ENCODE measurements at places on chromosomes 16 and 17.
A peak's percentile ranks its signal among the peaks of the same experiment; 100 is the strongest.

GRCh38 chr16:6645768-6646568 lies 686.7 kb upstream of the RBFOX1 start:
- DNase-seq = no peak

GRCh38 chr17:69669441-69670178 lies 255.1 kb downstream of the MAP2K6 start:
- DNase-seq = no peak

DNA sequence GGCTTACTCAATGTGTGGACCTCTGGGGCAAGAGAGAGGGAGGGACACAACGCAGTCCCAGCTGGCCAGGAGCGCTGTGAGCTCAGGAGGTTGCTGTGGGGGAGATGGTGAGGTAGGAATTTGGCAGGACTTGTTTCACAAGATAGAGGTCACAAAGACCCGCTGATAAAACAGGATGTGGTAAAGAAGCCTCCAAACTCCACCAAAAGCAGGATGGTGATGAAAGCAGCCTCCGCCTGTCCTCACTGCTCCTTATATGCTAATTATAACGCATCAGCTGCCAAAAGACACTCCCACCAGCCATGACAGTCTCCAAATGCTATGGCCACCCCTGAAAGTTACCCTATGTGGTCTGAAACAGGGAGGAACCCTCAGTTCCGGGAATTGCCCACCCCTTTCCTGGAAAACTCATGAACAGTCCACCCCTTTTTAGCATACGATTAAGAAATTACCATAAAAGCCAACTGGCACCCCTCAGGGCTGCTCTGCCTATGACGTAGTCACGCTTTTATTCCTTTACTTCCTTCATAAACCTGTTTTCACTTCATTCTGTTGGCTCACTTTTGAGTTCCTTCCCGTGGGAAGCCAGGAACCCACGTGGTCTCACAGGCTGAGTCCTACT lies 5.3 kb upstream of the EIF4A3 start:
- DNase-seq = no peak

DNA sequence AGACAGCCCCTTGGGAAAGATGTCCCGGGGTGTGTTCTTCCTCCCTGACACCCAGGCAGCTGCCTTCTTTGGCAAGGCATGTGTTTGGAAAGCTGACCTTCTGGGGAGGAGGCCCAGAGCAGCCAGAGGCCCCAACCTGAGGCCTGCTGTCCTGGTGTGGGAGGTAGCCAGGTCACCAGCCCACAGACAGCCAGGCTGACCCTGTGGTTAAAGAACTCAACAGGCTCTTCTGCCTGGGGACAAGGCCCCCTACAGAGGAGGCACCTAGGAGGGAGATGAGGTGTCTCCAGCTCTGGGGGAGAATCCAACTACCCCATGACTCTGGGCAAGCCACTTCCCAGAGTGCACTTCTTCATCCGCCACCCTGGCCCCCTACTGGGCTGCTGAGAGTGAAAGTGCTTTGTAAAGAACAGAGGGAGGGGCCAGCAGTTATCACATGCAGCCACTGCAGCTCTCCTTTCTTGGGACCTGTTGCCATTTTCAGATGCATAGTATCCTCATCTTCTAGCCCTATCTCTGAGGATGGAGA lies 13.1 kb upstream of the SREBF1 start:
- peak; percentile 74 for DNase-seq

GRCh38 chr16:15790458-15790857 lies 66.4 kb downstream of the MYH11 start:
- no peak for DNase-seq

GRCh38 chr17:73307130-73307529 lies 4.7 kb downstream of the CDC42EP4 start:
- DNase-seq = no peak
